ENCODE measurements at places on chromosomes 5 and 9.

DNA sequence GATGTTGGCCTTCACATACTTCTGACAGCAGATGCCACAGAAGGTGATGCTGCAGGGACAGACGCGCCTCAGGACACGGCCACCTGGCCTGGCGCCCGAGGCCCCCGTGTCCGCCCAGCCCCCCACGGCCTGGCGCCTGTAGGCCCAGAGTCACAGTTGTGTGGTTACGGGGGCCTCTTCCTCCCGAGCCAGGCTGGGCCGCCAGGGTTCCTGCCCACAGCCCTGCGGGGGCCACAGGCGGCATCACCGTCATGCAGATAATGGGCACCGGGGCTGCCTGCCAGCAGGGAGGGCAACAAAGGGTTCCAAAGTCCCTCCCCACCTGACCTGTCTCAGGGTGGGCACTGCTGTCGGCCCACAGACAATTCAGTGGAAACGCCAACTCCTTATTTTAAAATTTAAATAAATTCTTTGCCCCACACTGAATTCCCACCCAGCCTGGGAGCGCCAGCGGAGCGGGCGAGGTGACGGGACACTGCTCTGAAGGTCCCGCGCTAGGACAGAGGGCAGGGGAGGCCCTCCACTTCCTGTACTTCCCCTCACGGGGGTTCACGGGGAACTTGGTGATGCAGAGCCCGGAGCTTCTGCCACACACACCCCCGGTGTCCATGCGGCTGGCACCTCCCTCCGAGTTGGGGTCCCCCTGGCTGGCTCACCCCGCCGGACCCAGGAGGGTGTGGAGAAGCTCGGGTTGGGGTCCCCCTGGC, 40.6 kb downstream of the EXOC3 start:
- no peak for DNase-seq

DNA sequence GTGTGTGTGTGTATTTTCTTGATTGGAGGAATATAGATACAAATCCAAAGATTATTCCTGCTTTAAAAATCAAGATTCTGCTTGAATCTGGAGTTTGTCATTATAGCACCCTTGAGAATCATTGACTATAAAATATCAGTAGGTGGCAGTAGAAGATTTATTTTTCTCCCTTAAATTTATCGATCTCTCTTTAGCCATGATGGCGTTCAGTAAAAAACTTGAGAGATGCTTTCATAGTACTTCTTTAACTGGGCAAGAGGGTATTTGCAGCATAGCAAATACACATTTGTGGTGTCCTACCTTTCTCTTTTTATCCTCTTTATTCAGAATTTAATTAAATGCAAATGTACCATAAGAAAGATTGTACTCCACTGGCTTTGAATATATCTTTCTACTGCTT, 307.7 kb downstream of the ADGRV1 start:
- DNase-seq, result no peak

DNA sequence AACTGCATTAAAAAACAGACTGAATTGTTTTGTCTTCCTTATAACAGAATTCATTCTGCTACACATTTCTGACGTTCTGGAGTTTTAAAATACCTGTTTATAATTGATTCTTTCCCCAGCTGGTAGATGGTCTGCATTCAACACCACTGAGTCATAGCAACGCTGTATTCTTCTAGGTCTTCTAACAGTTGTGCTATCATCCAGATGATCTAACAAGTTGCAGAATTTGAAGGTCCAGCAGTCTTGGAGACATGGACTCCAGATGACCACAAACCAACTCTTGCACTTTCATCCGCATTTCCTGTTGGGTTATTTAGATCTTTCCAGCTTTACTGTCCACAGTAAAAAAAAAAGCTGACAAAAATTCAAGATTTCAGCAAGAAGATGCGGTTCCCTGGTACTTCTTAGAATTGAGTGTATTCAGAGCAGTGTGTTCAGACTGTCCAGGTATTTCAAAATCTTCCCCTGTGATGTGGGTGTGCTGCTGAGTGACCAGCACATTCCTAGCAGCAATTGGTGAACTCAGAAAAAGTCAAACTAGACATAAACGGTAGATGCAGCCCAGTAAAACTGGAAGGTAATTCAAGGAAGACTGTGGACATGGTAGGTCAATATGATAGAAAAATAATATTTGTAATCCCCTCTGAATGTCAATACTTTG, 50.2 kb downstream of the CSNK1A1 start:
- no peak for DNase-seq

DNA sequence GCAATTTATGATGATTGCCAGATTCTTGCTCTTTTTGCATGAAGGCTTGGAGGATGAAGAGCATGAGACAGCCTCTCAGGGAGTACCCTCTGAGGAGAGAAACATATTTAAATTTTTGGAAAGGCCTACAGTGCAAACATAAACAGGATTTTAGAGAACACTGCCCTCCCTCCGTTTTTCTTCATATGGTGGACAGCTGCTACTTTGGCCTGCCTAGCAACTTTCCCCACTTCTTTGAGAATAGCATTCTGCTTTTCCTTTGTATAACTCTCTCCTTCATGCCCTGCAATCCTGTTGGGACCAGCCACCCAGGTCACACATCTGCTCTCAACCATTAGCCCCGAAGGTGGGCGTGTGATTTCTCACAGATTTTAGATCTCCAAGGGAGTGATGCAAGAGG, 20.5 kb upstream of the TXN start:
- DNase-seq, result no peak

- DNase-seq, result peak; percentile 33
Observed at GRCh38 chr5:62152394-62153087, 153.5 kb upstream of the KIF2A start.

DNA sequence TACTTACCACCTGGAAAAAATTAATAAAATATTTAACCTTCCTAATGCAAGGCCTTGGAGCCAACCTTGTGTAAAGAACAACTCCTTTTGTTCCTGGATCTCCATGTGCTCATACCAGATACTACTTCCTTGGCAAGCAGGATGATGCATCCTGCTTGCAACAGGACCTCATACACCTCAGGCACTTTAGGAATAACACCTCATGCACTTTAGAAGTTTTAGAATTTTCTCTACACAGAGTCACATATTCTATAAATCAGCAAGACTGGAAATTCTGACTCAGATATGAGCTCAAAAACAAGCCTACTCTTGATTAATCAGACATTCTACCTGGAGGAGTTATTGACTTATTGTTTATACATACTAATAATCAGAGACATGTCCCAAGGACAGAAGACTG, 209.6 kb upstream of the CDH10 start:
- DNase-seq, result no peak

GRCh38 chr9:76581731-76582130, 122.7 kb downstream of the GCNT1 start:
- DNase-seq, result no peak

GRCh38 chr9:134331186-134332025, 5.2 kb downstream of the RXRA start:
- no peak for DNase-seq

GRCh38 chr9:68750786-68751185, 45.7 kb downstream of the PIP5K1B start:
- peak; percentile 37 for DNase-seq

DNA sequence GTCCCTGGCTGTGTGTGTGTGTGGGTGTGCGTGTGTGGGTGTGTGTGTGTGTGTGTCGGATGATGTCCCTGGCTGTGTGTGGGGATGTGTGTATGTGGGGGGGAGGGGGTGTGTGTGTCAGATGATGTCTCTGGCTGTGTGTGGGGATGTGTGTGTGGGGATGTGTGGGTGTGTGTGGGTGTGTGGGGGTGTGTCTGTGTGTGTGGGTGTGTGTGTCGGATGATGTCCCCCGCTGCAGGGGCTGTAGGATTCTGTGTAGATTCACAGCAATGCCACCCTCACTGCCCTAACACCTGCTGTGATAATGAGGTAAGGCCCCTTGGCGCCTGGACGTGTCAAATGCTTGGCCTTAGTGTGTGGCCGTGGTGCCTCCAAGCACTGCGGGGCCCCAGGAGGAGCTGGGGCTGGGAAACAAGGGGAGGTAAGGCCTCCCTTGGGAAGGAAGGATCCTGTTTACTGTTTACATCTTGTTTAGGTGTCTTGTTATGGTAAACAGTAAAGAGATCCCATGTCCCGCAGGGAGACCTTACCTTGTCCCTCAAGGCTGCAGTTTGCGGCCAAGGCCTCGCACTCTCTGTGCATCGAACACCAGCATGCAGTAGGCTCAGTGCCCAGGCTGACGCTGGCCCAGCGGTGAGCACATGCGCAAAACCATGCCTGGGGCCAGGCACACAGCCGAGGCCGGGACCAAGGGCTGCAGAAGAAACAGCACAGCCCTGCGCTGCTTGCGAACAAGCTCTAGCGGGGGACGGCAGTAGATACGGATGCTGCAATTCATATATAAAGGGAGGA, 24.1 kb downstream of the AHRR start:
- no peak for DNase-seq

- DNase-seq, result no peak
Observed at GRCh38 chr9:80320480-80320879, 748.7 kb downstream of the TLE4 start.

DNA sequence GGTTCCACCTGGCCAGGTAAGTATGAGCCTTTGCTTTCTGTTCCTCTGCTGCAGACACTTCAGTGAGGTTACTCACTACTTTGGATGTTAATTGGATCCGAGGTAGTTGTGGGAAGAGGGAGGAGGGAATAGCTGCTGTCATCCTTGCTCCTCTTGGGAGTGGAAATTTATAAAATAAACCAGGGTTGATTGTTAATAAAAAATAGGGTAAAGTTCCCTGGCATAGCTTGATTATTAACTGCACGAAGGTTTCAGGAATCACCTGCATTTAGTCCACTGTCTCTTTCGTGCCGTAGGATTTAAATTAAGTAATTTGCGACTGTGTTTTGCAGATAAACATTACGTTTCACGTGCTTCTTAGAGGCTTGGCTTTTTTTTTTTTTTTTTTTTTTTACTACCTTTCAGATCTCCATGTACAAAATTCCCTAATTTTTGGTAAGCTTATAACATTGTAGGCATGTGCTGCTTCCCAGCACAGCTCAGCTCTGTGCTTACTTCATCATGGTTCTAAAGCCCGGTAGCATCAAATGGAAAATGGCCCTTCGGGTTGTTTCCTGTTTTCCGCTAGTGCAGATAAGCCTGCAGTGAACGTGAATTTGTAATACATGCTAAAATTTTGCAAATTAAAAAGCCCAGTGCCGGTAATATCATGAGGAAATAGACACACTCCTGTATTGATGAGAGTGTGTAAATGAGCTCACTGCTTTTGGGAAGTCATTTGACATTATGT, 26.9 kb upstream of the LTC4S start:
- DNase-seq, result no peak

- DNase-seq, result peak; percentile 76
Observed at GRCh38 chr5:96601715-96602244, 60.4 kb upstream of the CAST start.

GRCh38 chr9:27535701-27536118, 6.1 kb upstream of the MOB3B start:
- DNase-seq, result peak; percentile 57

- DNase-seq, result no peak
Observed at GRCh38 chr5:124859556-124860290, 113.3 kb upstream of the ZNF608 start.

GRCh38 chr9:90137801-90138200, 504.8 kb downstream of the DIRAS2 start:
- no peak for DNase-seq

DNA sequence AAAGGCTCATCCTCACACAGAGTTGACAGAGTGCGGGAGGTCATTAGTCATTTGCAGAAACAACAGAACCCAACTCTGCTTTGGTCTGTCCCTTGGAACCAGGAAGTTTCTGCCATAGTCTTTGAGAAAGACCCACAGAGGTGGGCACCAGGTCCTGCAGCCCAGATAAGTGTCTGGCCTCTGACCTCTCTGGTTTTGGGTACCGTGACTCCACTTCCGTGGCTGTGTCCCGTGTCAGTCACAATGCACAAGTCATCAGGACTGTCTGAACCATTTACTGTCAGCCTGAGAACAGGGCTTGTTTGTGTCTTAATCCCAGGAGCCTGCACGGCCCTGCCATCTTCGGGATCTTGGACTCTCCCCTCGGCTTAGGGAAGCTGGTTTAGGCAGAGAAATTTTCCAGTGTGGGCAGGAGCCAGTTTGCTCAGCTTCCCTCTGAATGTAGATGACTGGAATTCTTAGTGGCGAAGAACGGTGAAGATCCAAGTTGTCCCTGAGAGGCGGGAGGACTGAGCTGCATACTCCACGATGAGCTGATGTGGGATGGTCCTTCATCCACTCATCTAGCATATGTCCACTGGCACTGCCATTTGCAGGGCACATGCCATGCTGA, 11.9 kb downstream of the GSN start:
- DNase-seq, result no peak

GRCh38 chr5:156391139-156391538, 64.2 kb downstream of the SGCD start:
- DNase-seq, result no peak

- DNase-seq, result no peak
Observed at GRCh38 chr9:1320607-1321195, 270.5 kb downstream of the DMRT2 start.

- DNase-seq, result peak; percentile 95
Observed at GRCh38 chr9:101028346-101029314, at the start of gene PLPPR1. PLPPR1 (plus strand) TSS chr9:101028727.

DNA sequence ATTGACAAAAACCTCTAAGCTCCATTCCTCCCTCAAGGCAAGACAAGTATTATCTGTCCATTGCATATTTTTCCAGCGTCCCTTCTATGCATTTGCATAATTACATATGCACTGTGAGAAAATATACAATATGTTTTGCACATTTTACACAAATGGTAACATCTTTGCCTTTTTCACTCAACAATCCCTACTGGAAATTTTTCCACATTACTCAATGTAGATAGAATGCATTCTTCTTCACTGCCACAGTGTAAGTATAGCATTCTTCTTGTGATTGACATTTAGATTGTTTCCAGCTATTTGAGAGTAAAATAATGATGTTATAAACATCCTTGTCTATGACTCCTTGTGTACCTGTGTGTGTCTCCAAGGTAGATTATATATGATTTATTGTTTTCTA, 205.0 kb downstream of the SLIT3 start:
- DNase-seq, result no peak

DNA sequence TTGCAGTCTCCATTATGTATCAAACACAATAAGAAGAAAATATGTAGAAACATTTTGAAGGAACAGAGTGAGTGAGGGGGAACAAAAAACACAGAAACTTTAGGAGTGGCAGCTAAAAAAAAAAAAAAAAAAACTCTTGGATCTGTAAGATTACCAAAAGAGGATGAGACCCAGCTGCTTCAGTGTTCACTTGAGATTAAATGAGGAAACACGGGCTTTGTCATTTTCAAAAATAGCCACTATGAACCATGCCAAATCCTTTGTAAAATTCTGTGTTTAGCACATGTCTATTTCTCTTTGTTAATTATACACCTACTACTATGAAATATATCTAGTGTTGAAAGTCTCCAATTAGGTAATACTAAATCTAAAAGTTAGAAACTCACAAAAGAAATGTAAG, 485.9 kb downstream of the EFNA5 start:
- no peak for DNase-seq

DNA sequence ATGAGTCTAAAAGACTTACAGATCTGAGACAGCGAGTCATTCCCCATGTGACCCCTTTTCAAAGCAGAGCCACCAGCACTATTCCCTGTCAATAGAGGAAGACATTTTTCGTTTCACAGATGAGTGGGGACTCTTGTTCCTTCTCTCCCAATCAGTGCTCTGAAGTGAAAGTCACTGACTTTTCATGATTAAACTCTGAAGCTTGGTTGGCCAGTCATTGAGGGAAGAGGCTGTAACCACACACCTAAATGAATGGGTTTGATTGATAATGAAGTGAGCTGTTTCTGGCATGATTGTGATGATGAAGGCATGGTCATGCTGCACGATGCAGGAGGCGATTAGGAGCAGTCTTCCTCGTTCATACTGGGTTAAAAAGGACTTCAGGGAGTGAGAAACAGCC, 171.9 kb downstream of the ZNF462 start:
- no peak for DNase-seq
